Colonic mucosa (tissue), 4 donors: ENCODE measurements at places on chromosomes 13 and 19. TPM values are rescaled to one million over a fixed set of nuclear protein-coding genes. Genes with fewer than 3 reads are reported as not detected.

Gene TNNT1
- 0.69 TPM for total RNA-seq

Gene NLRP7
- total RNA-seq, result not detected

Gene PGLYRP1
- total RNA-seq, result not detected

Gene CEACAM21
- 0.45 TPM for total RNA-seq

Gene PMIS2
- not detected for total RNA-seq
